HFF-Myc (cell line): ENCODE measurements at places on chromosomes 11 and 22.

DNA sequence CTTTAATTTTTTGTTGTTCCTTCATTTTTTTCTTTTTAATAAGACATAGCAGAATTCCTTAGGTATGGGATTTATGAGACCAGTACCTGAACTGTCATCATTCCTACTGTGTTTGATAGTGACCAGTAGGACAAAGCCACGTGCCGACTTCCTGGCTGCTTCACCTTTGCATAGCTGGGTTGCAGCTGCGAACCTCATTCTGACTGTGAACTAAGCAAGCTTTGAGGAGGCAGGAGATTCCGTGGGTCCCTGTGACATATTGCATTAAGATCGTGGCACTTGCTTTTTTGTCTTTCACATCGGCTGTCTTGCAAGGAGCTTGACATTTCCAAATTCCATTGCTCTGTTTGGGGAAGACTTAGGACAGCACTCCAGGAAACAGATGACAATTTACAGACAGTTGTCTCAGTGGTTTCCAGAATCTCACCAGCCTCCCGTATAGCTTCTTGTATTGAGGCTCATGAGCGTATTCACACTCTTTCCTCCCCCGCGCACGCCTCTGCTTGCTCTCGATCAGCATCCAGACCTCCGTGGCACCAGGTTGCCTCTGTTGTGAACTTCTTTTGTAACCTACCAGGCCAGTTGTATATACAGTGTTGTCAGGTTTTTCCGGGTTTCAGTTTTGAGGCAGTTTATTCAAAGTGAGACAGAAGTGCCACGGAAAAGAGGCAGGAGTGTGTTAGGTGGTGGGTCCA, 101.7 kb downstream of the CWC15 start:
- DNase-seq: no peak

GRCh38 chr11:61830237-61831105, 2.4 kb downstream of the FADS2 start:
- no peak for DNase-seq

- peak; percentile 4 for DNase-seq
These were observed 433.2 kb downstream of the GUCY1A2 start for GRCh38 chr11:106585061-106585460.

DNA sequence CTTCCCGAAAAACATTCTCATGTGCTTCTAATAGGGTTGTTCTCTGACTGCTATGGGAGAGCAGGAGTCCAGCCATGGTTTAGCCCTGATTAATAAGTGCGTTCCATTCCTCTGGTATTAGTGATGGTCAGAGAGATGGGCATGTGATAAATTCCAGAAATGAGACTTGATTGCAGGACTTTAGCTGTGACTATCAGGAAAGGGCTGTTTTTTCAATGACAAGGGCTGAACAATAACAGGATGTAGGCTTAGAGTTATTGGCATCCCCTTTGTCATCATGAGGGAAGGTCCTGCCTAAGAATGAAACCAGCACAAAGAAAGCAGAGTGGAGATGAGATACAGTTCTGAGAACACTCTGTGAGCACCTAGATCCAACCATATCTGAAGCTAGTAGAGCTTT, 494.6 kb downstream of the MIAT start:
- DNase-seq: no peak

GRCh38 chr11:10581481-10582019, 13.1 kb upstream of the LYVE1 start:
- DNase-seq: no peak

GRCh38 chr22:42939941-42940653, 74.9 kb downstream of the PACSIN2 start:
- peak; percentile 71 for DNase-seq

DNA sequence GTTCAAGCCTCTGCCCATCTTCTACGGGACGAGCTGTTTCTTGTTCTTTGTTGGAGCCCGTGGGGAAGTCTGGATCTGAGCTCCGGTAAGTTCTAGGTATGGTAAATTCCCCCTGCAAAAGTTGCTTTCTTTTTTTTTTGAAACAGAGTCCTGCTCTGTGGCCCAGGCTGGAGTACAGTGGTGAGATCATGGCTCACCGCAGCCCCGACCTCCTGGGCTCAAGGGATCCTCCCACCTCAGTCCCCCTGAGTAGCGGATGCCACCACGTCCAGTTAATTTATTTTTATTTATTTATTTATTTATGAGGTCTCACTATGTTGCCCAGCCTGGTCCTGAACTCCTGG, 35.5 kb upstream of the MOB2 start:
- DNase-seq: no peak
